Esophagus squamous epithelium (tissue), 5 donors: ENCODE measurements at places on chromosomes 2 and 18.
A peak's percentile ranks its signal among the peaks of the same experiment; 100 is the strongest.

DNA sequence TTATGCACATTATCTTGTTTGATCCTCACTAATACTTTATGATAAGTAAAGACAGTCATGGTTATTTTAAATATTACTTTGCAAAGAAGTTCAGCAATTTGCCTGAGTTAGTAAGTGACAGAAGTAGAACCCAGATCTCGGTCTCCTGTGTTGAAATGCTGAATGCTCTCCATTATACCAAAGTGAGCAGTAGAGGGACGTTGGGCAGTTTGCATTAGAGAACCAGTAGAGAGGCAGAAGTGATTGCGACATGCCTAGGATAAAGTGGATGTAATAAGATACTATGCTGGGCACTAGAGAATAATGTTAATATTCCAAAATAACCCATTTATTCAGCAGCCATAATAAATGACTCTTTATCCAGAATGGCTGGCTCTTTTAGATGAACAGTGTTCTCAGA, 201.0 kb downstream of the PMAIP1 start:
- DNase-seq, result no peak

DNA sequence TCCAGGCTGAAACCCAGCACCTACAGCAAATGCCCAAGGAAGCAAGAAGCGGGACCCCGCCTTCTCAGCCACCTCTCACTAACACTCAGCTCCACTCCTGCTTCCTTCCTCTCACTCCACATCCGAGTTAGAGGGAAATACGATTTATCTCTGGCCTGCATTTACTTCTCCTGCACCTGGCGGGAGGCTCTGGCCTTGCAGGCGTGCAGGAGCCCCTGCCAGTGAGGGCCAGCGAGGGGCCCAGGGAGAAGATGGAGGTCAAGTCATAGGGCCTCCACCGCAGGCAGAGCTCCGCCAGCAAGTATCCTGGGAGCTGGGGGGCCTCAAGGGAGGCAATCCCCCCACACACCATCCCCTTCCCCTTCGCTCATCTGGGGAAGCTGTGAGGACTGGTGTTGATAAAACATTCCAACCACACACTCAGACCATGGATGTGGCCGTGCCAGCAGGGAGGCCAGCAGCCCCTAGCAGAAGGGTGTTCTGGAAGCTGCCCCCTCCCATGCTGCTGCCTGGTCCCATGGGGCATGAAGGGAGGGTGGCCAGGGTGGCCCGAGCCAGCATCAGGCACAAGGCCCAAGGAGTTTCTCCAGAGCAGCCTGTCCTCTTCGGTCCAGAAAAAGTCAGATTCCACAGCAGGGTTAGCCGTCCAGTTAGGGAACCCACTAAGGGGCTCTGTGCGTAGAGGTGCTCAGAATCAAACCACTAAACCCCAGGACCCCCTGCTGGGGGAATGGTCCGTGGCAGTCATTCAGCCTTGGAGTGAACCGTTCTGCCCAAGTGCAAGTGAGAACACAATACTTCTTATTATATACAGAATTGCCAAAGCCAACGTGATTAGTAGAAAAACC, 91.2 kb downstream of the HDAC4 start:
- DNase-seq, result no peak

- no peak for DNase-seq
Measured at GRCh38 chr2:172465417-172466334, 38.3 kb downstream of the ITGA6 start.

- DNase-seq, result no peak
Measured at GRCh38 chr18:74190086-74190485, 41.8 kb downstream of the TIMM21 start.

DNA sequence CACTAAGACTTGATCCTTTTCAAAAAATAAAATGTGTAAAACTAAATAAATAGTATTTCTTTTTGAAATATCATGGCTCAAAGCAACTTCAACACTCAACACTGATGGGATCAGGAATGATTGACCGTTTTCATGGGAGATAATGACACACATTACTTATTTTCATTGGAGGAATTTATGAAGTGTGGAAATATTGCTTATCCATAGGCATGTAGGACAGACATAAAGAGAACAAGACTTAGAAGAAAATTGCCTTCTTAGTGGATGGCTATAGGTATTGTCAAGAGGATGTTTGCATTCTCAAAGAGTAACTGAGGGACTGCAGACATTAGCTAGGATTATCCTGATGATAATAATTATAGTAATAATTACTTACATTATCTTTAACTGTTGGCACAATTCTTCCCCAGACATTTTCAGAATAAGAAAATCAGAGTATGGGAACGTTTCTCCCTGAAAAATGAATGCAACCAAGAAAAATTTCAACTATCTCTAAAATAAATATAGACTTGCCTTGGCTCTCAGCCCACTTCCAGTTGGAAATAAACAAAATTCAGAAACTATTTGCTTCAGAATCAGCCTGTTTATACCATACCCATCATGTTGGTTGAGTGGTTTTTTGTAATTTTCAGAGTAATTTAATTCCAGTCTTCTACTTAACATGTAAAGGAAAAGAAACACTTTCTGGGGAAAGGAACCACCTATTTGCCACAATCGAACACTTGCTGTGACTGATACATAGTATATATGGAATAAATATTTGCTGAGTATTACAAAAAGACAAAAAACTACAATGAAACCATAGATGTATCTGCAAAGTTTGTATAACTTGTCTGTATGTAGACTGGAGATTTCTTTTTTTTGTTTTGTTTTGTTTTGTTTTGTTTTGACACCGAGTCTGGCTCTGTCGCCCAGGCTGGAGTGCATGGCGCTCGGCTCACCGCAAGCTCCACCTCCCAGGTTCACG, 165.7 kb downstream of the TMX3 start:
- no peak for DNase-seq

DNA sequence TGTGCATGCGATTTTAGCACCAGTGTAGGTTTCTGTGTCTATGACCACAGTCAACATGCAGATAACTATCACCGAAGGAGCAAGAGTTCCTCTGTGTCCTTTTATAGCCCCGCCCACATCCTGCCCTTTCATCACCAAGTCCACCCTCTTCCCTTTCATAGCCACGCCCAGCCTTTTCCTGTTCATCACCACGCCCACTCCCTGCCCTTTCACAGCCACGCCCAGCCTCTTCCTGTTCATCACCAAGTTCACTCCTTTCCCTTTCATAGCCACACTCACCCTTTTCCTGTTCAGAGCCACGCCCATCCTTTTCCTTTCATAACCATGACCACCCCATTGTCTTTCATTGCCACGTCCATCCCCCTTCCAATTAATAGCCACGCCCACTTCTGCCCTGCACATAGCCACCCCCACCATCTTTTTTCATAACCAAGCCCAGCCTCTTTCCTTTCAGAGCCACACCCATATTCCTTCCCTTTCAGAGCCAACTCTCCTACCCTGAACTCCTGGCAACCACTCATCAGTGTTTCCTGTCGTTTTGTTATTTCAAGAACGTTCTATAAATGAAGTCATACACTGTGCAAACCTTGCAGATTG, 273.9 kb downstream of the MYT1L start:
- DNase-seq, result peak; percentile 25

DNA sequence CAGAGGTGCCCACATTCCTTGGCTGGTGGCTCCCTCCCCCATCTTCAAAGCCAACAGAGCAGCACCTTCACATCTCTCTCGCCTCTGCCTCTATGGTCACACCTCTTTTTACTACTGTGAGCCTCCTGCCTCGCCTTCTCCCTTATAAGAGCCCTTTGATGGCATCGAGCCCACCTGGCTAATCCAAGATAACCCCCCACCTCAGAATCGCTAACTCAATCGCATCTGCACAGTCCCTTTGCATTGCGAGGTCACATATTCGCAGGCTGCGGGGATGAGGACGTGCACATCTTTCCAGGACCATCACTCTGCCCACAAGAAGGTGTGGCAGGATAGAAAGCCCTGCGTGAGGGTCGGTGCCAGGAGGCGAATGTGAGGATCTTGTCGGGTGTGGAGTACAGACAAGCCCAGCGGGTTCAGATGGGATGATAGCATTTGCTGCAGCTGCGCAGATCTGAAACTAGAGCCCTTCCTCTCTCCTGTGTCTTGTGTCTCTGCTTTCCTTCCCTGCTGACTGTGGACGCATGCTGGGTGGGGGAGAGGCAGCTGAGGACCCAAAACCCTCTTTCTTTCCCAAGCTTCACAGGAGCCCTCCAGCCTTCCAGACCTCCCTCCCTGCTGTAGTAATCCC, 148.3 kb upstream of the HDAC4 start:
- DNase-seq, result no peak
